ENCODE measurements at places on chromosomes 2 and 18.

GRCh38 chr2:227348324-227348723, 23.3 kb downstream of the MFF start:
- DNase-seq, result no peak

DNA sequence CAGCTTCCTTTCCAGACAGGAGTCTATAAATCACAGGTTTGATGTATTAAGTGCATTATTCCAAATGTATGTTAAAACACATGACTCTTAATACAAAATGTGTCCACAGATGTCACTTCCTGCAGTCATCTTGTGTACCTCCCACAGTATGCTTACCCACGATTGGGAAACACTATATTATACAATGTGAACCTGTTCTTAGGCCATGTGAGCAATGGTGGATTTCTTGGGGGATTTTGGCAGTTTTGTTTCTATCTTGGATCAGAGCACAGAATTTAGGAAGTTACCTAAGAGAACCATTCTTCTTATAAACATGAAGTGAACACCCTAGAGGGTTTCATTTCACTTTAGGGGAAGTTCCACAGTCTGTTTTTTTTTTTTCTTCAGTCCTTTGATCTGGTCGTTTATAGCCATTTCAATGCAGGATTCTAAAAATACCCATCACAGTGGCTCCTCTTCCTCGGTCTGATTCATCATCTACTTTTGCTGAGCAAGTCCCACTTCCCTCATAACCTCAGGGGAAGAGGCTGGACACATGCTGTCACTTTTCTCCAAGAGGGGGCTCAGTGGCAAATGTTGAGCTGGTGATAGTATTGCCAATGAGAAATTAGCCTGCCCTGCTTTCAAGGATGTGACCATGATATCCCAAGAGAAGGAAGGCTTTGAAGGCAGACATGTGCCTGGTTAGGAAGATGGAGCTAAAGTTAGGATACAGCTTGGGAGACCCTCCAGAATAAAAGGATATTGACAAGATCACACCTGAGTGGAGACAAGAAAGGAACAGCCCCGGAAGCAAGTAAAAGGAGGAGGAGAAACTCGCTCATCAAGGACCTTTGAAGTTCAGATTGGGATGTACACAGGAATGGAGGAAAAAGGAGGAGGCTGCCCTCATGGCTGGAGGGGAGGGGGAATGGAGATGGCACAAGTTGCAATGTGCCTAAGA, 22.6 kb downstream of the PLEK start:
- DNase-seq, result no peak

DNA sequence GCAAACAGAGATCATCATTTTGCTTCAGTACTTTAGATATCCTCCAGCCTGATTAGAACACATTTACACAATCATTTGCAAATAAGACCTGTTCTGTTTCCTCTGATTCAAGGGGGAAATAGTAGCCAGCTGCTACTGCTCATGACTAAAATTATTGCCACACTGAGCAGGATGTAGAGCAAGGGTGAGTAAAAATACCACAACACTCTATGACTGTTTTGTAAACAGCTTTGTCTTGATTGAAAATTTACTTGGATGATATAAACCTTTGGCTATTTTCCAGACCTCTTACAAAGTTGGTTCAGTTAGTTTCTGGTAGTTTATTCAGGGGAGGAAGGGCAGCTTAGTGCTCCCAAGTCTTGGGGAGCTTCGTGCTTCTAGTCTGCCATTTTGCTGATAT, 286.4 kb upstream of the CNTNAP5 start:
- DNase-seq, result no peak

DNA sequence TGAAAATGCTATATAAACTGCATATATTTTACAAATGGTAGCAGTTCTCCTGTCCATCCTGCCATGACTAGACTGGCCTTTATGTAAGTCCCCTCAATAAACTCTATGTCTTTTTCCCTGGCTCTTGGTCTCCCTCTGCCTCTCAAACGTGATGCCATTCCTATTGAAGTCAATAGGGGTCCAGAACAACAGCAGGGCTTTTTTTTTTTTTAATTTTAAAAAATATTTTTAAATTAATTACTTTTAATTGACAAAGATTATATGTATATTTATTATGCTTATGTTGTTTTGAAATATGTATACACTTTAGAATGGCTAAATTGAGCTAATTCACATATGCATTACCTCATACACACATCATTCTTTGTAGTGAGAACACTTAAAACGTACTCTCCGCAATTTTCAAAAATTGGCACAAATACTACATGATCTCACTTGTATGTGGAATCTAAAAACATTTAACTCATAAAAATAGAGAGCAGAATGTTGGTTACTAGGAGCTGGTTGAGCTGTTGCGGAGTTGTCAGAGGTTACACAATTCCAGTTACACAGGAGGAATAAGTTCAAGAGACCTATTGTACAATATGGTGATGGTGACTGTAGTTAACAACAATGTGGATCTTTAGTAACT, 123.1 kb downstream of the LRRTM4 start:
- no peak for DNase-seq

DNA sequence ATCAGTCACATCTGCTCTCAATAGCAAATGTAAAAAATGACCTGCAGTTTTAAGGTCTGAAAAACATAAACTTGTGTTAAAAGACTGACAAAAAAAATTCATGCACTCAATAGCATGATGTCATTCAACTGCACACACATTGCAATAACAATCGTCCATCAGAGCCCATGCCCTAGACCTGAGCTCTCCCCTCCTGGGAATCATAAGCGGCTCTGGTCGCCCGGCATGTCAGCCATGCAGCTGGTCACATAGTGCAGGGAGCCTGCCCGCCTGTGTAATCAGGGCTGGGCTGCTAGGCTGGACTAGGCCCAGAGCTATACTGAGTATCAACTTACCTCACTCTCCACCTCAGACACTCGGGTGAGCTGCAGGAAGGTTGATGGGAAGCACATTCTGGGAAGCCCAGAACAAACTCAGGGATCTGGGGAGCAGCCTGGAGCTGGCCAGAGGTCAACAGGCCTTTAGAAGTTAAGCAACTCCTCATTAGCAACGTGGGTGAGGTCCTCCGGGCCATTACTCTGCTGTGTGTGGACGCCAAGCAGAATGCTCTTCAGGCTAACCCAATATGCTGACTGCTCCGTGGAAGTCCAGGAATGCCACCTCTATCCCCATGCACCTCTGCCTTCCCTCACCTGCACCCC, 165.5 kb downstream of the TTC32 start:
- DNase-seq, result no peak

- DNase-seq, result no peak
Measured at GRCh38 chr2:176111309-176111663, 4.2 kb downstream of the HOXD11 start.

DNA sequence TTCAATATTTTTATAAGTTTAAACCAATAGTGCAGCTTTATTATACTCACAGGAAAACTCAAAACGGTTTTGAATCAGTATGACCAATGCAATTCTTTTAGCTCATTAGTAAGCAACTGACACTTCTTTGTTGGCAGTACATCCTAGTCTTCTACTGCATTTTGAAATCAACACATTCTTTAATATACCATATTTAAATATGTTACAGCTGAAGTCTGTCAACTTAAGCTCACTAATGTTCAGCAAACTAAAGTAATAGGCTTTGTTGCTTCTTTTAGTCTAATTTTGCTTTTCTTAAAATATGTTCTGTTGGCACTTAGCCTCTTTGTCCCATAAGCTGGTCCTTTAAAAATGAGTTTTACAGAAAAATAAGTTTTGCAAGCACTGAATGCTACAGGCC, 55.4 kb upstream of the CCBE1 start:
- DNase-seq, result no peak

DNA sequence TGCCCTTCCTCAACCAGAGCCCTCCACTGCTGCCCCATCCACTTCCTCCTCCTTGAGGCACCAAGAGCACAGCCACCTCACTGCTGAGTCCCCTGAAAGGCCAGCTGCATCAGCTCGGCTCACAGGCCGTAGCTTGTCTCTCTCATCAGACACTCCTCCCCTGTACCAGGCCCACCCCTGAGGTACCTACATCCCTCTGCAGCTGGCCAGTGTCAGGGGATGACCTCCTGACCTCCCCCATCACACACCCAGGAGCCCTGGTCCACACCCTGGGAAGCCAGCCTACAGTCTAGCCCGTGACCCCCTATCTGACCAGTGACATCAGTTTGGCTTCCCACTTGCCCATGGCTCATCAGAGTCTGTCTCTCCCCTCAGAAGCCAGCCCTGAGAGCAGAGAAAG, 205.6 kb downstream of the TNS1 start:
- no peak for DNase-seq

- peak; percentile 97 for DNase-seq
Measured at GRCh38 chr2:59926731-59927130, 626.7 kb downstream of the BCL11A start.

GRCh38 chr2:201452058-201452921, 750 bp downstream of the STRADB start:
- DNase-seq, result peak; percentile 32

DNA sequence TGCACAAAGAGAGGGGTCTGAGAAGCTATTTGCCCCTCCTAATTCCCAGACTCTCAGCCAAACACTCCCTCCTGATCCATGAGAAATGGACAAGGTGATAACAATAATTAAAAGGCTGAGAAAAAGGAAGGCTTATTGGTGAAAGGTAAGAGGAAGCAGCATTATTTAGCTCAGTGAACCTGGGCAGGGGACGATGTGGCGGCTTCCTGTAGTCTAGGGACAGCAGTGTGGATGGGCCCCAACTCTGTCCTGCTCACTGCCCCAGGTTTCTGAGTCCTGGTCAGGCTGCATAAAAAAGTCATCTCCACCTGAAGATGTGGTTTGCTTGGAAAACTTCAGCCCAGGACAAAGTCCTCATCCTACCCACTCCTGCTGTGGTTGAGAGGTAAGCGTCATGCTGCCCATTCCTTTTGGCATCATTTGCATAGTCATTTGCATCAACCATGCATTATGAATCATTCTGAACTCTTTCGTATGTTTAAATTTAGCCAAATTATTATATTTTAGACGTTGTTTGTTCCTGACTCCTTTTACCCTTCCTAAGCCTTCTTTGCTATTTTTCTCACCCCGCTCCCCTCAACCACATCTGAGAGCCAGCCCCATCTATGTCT, 126.8 kb downstream of the CLIP4 start:
- no peak for DNase-seq

- peak; percentile 34 for DNase-seq
Measured at GRCh38 chr18:58041633-58042032, 2.4 kb upstream of the NEDD4L start.

- no peak for DNase-seq
Measured at GRCh38 chr2:53067056-53067455, 700.5 kb upstream of the CHAC2 start.
